B cell (primary cell): ENCODE measurements at places on chromosomes 4 and X.

- no peak for DNase-seq
These were observed 173.5 kb downstream of the DCLK2 start for GRCh38 chr4:150251752-150252190.

GRCh38 chr4:176383273-176384077, 63.7 kb downstream of the SPCS3 start:
- no peak for DNase-seq

DNA sequence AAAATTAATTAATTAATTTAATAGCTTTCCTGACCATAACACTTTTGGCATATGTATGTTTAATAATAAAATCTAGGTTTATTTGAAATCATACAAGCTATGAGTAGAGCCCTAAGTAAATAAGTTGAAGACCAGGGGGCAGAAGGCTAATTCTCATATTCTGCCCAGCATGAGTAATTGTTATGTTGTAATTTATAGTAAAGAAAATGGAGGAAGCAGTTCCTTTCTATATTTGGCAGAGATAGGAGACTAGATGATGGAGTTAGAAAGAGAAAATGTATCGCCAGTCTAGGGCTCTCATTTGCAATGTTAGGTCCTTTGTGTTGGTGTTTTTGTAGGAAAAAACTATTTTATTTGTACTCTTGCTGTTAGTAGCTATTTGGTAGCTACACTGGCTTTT, 89.1 kb downstream of the FNIP2 start:
- no peak for DNase-seq

- no peak for DNase-seq
These were observed 12.2 kb downstream of the ITIH6 start for GRCh38 chrX:54785901-54786300.

- no peak for DNase-seq
These were observed 1.9 kb upstream of the TAF1 start for GRCh38 chrX:71364221-71364620.

DNA sequence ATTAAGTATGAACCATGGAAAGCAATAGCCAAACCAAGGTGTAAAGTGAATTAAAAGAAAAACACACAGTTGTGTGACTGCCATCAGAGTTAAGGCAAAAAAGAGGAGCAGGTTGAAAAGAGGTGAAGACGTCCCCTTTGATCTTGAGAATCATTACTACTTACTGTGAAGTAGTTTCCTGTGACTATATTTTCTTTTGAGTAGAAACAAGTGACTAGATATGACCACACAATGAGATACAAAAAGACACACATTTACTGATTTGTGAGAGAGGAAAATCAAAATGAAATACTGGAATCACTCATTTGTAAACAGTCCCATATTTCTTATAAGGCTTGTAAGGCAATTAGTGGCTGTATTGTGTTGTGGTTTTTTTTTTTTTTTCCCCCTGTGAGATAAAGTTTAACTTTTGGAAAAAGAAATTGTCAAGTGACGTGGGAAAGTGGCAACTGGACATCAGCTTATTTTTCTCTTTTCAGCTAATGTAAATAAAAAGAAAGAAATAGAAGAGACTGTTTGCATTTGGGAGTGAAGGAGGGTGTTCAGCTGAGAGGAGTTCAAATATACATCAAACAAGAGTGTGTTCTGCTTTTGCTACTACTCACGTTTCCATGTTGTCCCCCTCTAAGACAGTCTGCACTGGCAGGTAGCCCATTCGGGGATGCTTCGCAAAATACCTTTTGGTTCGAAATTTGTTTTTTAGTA, 106.4 kb upstream of the FTHL17 start:
- no peak for DNase-seq

- no peak for DNase-seq
These were observed 17.2 kb upstream of the BCLAF3 start for GRCh38 chrX:20007962-20008622.
